ENCODE measurements at places on chromosomes 3 and 15.

DNA sequence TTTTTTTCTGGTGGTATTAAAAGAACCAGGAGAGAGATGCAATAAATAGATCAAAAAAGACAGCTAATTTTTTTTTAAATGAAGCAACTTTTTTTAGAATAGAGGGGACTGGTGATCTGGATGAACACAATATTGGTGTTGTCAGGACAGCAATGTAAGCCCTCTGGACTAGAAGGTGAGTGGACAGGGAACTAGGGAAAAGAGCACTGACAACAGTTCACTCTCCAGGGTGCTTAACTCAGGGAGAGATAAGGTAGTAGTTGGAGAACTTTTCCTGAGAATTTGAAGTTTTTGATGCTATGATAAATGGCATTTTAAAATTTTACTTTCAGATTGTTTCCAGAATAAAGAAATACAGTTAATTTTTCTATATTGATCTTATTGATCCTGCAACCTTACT lies 158.3 kb upstream of the STAC start:
- DNase-seq, result no peak

DNA sequence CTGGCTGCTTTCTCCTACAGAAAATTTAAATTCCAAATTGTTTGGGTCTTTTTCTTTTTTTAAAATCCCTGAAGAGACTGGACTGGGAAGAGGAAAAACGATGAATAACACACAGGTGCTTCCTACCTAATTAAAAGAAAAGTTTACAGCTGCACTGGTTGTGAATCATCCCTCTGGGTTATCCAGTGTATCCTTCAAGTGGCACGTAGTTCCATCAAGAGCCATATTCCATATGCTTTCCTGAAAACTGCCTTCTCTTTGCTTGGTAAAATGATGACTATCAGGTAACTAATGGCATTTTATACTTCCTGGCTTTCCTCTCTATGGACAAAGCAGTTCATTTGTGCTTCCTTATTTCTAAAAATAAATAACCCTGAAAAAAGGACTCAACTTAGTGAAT lies 123.2 kb downstream of the MAGI1 start:
- DNase-seq, result no peak

- DNase-seq, result no peak
Observed at GRCh38 chr3:169505577-169506230, 157.8 kb downstream of the MECOM start.

GRCh38 chr3:183306798-183307671 lies 54.0 kb downstream of the B3GNT5 start:
- peak; percentile 17 for DNase-seq

DNA sequence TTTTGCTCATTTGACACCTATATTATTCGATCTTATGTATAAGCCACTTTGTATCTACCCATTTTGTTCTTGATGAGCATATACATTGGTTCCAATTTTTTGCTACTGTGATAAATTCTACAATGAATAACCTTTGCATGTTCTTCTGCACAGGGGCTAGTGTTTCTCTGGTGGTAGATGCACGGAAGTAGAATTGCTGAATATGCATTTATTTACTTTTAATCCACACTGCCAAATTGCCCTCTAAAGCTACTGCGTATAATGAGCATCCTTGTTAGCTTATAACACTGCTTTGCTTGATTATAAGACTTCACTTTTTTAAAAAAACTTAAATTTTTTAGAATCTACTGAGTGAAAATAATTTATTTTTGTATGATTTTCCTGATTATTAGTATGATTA lies 84.2 kb upstream of the PIAS1 start:
- DNase-seq, result no peak

GRCh38 chr3:16587681-16588060 lies 17.6 kb downstream of the DAZL start:
- DNase-seq, result no peak

- no peak for DNase-seq
Observed at GRCh38 chr15:41933326-41933725, 39.0 kb downstream of the EHD4 start.
